CD4-positive, alpha-beta T cell (primary cell): ENCODE measurements at places on chromosomes 3 and 15.

GRCh38 chr3:102053375-102053989 is 204.2 kb downstream of the NFKBIZ start:
- DNase-seq: no peak

DNA sequence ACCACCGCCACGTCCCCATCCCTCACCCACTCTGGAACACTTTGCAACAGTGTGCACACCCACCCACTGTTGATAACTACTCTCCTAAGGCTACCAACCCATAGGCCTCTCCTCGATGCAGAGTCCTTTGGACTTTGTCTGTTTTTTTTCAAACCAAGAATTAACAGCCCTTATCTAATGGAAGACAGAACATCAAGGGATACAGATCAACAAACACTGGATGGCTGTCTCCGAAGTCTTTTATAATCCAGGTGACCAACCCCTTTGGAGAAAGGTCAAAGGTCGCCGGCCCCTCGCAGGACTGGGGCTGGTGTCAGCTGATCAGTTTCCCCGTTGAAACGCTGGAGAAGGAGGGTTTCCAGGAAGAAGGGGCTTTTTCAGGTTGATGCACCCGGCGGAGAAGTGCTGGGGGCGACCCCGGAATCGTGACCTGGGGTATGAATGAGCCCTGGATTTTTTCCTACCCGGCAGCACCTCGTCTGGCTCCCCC is 532 bp downstream of the B4GALT4 start:
- DNase-seq: no peak

- DNase-seq: no peak
Observed at GRCh38 chr3:160154596-160154995, 70.6 kb upstream of the C3orf80 start.

GRCh38 chr3:26171006-26171405 is 381.1 kb downstream of the OXSM start:
- DNase-seq: no peak

- no peak for DNase-seq
Observed at GRCh38 chr15:71224024-71224423, 108.8 kb downstream of the THSD4 start.

DNA sequence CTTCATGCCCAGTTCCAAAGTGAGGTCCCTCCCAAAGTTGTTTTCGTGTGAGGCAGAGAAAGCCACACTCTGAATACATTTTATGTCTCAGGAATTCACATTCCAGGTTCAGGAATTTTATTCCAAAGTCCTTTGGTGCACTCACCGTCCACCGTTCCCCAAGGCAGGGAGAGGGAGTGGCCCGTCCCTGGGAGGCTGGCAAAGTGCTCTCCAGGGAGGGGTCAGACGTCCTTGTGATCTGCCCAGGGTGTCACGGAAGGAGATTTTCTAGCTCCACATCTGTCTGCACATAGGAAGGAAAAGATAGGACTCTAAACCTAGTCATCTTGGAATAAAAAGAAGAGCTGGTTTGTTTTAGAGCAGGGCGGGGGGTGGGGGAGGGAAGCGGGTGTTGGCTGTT is 47.9 kb downstream of the KLF13 start:
- no peak for DNase-seq

- no peak for DNase-seq
Observed at GRCh38 chr3:181105646-181106045, 116.1 kb upstream of the DNAJC19 start.

- no peak for DNase-seq
Observed at GRCh38 chr15:31017311-31017710, 25.9 kb upstream of the MTMR10 start.

GRCh38 chr3:29503958-29504357 is 223.1 kb downstream of the RBMS3 start:
- DNase-seq: no peak

GRCh38 chr3:104598848-104599511 is 767.7 kb upstream of the ALCAM start:
- DNase-seq: no peak

DNA sequence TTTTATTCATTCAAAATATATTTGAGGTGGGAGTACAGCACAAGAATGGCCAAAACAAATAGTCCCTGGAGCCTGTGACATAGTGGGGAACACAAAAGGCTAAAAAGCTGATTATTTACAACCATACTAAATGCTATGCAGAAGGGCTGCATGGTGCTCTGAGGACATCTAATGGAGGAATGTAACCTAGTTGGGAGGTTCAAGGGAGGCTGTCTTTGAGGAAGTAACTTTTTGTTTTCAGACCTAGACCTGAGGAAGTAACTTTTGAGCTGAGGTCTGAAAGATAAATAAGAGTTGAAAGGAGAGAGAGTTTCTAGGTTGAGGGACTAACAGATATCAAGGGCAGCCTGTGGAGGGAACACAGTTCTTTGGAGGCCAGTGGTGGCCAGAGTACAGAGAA is 34.8 kb upstream of the RASA2 start:
- no peak for DNase-seq

- DNase-seq: peak; percentile 42
Observed at GRCh38 chr3:4504340-4505261, 11.5 kb downstream of the ITPR1 start.

- DNase-seq: no peak
Observed at GRCh38 chr3:122826278-122826677, 31.4 kb downstream of the SLC49A4 start.

DNA sequence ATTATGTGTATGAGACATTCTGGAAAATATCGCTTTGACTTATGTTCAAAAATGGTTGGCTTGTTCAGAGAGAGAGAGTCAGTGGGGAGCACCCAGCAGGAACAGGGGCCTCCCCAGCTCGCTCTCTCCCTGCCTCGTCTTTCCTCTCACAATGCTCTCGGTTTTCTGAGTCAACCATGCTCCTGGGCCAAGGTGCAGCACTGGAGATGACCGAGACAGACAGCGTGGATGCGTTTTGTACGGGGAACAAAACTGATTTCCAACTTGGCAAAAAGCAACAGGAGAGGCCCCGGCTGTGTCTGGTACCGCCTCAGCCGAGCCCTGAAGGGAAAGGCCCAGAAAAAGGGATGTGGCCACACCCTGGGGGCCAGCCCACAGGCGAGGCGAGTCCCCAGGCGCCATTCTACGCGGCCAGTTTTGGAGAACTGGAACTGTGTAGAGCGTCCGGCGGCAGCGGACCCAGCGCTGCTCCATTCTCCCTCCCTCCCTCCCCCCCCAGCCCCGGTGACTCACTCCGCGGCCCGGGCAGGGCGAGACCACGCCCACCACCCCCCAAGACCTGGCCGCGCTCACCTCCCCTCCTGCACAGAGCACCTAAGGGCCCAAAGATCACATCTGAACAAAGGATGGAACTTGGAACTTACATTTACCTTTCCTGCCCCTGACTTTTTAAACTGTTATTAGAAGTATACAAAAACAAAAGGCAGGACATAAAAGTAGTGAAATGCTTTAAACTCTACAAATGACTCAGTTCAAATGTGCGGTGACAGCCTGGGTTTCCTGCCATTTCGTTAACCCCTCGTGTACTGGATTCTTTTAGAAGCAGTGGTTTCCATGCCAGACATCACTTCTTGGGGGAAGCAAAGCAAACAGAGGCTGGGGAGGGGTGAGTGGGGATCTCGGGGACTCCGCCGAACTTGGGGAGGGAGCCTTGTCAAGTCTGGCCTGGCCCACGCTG is 12.7 kb downstream of the ATP10A start:
- DNase-seq: peak; percentile 72

GRCh38 chr3:7195934-7196333 is 335.0 kb downstream of the GRM7 start:
- DNase-seq: no peak

DNA sequence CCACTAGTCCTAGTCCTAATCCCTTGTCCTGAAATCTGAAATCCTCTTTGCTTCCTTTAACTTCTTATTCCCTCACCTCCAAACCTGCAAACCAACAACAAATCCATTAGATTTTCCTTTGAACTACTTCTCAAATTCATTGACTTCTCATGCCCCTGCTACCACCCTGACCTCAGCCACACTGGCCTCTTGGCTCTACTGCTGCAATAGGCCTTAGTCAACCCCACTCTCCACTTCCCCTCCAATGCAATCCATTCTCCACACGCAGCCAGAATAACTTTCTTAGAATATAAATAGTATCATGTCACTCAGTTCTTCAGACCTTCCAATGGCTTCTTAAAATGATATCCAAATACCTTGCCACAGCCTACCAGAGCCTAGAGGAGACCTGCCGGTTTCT is 131.1 kb upstream of the GADL1 start:
- DNase-seq: no peak

DNA sequence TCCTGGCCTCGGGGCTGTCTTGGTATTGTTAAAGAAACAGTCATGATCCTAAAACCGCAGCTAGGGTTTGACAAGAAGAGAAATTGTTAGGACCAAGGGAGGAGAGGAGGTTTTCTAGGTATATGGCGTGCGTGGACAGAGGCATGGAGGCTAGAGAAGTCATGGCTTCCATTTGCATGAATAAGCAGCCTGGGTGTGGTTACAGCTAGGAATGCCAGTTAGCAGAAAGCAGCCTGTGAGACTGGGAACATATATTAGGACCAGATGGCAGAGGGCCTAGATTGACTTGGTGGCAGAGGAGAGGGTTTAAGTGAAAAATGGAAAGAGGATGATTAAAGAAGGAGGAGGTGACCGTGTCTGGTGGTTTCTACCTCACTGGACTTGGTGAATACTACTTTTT is 573.6 kb upstream of the ARRDC4 start:
- DNase-seq: no peak

GRCh38 chr3:177751770-177752169 is 554.5 kb upstream of the TBL1XR1 start:
- DNase-seq: no peak

- DNase-seq: no peak
Observed at GRCh38 chr3:13093687-13094086, 20.5 kb upstream of the IQSEC1 start.

DNA sequence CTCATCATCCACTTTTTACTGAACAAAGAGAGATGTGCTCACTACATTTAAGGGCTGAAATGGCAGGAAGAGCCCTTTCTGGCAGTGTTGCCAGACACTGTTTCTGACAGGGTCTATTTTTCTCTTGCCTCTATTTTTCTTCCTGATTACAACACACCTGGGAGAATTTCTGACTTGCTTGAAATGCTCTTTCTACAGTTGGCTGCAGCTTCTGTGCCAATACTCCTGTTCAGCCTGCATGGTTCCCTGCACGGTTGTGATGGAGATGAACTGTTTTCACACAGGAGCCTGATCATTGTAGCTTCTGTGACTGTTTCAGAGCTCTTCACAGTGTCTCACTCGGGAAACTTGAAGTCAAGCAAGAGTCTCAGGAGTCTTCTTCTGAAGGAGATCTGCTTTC is 83.0 kb upstream of the DLG1 start:
- no peak for DNase-seq

- DNase-seq: no peak
Observed at GRCh38 chr15:57111002-57111401, 192.6 kb downstream of the TCF12 start.
